ENCODE measurements at places on chromosomes 2 and 18.

DNA sequence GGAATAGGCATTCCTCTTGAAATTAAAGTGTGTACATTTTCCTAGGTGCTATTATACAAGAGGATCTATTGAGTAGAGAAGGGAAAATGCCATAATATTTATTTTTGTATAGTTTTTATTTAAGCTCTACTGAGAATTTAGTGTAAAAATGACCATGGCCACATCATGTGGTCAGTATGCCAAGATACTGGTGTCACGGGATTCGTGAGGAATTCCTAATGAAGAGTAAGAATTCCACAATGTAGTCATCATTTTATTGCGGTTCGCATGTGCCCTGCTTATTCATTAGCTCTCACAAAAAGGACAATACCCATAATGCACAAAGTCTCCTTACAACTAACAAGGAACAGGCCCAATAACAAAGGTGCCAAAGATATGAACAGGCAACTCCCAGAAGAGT, 39.3 kb upstream of the PARD3B start:
- H3K4me3 ChIP-seq = no peak overlapping the region
- H3K27ac ChIP-seq = no peak overlapping the region
- H3K27me3 ChIP-seq = peaks cover 12% of the 10 kb centered on the region
- no peaks in the 10 kb centered on the region for H3K36me3 ChIP-seq
- DNase-seq = no peak
- H3K4me1 ChIP-seq = peaks cover 5% of the 10 kb centered on the region

DNA sequence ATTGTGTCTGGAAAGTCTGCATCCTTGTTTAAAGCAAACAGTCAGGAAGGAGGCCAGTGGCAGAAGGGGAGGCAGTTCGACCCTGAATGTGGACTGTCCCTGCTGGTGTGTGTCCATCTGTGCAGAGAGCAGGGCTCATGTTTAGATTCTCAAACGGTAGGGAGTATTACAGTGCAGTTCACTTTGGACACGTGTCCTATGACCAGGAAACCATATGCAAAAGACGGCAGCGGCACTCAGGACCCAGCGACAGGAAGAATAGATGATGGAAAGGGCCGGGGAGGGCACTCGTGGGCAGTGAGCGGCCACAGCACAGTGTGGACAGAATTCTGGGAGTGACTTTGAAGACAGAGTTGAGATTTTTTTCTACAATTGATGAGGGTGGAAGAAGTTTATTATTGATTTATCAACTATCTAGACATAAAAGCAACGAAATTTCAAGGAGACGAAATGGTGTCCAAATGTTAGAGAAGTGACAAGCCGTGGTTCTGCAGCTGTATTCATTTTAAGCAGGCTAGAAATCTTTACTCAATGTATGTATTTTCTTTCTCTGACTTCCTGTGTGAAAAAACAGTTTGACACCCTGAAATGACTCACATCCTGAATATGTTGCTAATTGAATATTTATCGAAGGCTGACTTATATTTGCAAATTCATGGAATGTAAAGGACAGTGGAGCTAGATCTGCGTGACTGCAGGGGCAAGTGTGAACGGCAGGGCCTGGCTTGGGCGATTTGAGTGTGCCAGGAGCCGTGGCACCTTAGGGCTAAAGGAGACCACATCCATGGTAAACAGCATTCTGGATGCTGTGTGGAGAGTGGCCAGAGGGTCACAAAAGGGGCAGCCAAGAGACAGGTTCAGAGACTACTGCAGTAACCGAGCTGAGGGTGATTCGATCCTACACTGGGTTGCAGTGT, 214.2 kb downstream of the PTGR3 start:
- no peaks in the 10 kb centered on the region for H3K27me3 ChIP-seq
- no peak for DNase-seq
- H3K4me3 ChIP-seq = no peak overlapping the region
- peaks cover 2% of the 10 kb centered on the region for H3K36me3 ChIP-seq
- no peaks in the 10 kb centered on the region for H3K4me1 ChIP-seq

DNA sequence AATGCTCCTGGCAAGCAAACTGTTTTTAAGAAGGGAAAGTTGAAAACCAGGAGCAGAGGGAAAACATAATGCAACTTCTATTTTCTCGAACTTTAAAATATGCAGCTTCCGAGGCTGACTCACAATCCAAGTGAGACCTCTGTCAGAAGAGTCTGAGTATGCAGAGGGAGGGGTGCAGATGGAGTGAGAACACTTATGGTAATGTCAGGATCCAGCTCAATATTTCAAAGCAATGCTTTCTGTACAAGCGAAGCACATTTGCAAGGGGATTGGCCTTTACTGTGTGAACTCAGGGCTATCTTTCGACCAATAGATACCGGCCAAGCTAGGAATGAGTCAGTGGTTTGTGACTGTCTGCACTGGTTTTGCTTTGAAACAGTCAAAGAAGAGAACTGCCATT, 242.7 kb downstream of the CNTNAP5 start:
- no peak overlapping the region for H3K4me3 ChIP-seq
- H3K36me3 ChIP-seq = no peaks in the 10 kb centered on the region
- no peak for DNase-seq
- H3K4me1 ChIP-seq = peaks cover 35% of the 10 kb centered on the region
- peak overlapping the region; percentile 34 for H3K27ac ChIP-seq

DNA sequence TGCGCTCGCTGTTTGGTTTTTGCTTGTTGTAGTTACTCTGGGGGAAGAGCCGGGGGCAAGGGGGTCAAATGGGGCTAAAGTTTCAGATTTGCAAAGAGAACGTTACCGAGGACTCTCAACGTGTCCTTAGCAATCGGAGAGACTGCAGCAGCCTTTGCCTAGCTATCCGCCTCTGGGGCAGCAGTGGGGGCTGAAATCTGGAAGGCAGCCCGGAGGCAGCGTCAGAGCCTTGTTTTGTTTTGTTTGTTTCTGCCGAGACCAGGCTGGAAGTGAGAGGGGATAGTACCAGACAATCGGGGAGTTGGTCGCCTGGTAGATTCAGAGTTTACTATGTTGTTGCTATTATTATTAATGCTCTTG, 1.2 kb downstream of the CDH20 start:
- DNase-seq = no peak
- H3K27ac ChIP-seq = no peak overlapping the region
- peak overlapping the region; percentile 75 for H3K4me3 ChIP-seq
- peaks cover 5% of the 10 kb centered on the region for H3K4me1 ChIP-seq
- H3K36me3 ChIP-seq = no peaks in the 10 kb centered on the region

DNA sequence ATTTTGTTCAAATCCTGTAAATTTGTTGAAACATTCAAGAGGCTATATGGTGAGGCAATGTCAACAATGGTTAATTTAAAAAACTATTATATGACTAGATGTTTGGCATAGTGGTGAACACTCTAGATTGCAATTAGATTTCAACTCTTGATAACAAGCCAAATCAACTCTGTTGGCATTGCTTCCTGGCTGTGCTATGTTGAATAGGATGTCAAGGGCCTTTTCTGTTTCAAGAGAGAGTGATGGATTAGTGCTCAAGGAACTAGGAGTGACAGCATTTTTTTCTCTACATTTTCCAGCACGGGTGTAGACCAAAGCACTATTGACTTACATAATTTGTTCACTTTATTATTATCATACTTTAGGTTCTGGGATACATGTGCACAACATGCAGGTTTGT, 172.4 kb upstream of the KCNH7 start:
- no peak overlapping the region for H3K4me3 ChIP-seq
- no peaks in the 10 kb centered on the region for H3K36me3 ChIP-seq
- H3K27me3 ChIP-seq = no peaks in the 10 kb centered on the region
- DNase-seq = no peak
- no peaks in the 10 kb centered on the region for H3K4me1 ChIP-seq
- H3K27ac ChIP-seq = no peak overlapping the region

DNA sequence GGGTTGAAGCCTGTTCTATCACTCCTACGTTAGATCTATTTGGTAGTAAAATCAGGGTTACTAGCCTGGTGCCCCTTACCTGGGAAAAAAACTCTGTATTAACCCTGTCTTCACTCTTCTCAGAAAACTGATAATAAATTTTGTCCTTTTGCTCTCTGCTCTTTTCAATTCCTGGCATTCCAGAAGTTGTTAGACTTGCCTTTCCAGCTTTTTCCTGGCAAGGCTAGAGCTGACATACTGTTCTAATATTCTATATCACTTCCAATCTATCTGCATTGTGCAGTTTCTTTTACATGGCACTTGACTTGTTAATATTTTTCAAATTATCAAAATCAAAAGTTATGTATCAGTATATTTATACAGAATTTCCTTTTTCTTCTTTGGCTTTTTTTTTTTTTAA, 162.2 kb downstream of the FIGN start:
- H3K36me3 ChIP-seq = no peaks in the 10 kb centered on the region
- no peak for DNase-seq
- H3K27ac ChIP-seq = no peak overlapping the region
- H3K27me3 ChIP-seq = no peaks in the 10 kb centered on the region
- H3K4me1 ChIP-seq = peaks cover 10% of the 10 kb centered on the region

All from progenitor cell of endocrine pancreas (in vitro differentiated cells).